ENCODE measurements at places on chromosomes 6 and 20.
A peak's percentile ranks its signal among the peaks of the same experiment; 100 is the strongest.

DNA sequence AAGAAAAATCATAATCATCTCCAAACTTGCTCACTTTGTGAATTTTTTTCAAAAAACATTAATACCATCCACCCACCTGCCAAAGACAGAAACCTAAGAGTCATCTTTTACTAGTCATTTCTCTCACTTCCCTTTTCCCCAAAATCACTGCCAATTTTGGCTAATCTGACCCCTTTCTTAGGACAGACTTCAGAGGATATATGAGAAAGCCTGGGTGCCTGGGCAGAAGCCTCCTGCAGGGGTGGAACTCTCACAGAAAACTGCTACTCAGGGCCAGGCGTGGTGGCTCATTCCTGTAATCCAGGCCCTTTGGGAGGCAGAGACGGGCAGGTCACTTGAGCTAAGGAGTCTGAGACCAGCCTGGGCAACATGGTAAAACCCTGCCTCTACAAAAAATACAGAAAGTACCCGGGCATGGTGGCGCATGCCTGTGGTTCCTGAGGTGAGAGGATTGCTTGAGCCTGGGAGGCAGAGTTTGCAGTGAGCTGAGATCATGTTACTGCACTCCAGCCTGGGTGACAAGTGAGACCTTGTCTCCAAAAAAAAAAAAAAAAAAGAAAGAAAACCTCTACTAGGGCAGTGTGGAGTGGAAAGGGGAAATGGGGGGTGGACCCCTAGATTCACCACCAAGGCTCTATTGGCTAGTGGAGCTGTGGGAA lies 3.8 kb downstream of the DEK start:
- peak; percentile 78 for DNase-seq

GRCh38 chr20:58245181-58245891 lies 16.9 kb upstream of the ANKRD60 start:
- no peak for DNase-seq

- no peak for DNase-seq
These were observed 147.0 kb downstream of the TBC1D32 start for GRCh38 chr6:121187200-121187832.

DNA sequence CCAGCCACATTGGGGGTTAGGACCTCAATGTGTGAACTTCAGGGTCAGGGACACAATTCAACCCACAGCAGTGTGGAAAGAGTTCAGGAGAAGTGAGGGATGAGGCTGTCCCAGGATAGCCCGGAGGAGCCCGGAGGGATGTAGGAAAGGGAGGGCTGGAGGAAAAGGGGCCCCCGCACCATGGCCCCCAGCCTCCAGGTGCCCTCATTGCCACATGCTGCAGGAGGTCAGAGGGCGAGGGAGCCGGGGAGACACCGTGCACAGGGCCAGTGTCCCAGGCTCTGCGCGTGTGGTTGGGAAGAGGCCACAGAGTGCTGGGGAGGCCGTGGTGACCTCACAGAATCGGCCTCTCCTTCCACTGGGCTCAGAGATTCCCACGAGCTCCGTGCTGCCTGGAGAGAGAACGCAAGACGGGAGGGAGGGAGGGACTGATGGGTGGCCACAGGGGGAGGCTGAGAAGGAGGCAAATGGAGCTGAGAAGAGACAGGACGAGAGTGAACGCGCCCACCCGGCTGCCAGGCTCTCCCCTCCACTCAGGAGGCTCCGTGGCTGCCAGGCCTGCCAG lies 215.1 kb downstream of the DLL1 start:
- DNase-seq: no peak

DNA sequence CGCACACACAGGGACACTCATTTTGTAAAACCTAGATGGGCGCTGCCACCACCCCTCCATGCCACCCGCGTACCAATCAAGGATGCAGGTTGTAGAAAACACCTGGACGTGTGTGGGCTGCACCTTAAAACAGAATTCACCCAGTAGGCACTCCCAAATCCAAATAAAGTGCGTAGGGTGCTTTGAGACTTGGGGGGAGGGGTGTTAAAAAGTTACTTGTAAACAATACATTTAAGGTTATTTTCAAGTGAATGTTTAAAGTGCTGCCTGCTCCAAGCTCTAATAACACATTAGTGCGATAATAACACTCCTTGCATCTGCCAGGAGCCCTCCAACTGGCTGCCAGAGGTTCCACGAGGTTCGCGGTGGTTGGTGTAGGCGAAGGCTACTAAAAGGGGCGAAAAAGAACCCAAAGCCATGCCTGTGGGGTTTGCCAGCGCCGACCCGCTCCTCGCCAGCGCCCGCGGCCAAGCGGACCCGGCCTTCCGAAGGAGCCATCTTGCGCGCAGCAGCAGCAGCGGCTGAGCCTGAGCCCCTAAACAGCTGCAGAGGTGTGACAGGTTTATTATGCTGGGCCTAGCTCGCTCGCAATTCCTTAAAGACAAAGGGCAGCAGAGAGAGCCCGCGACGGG lies 11.5 kb downstream of the FOXC1 start:
- no peak for DNase-seq

GRCh38 chr6:158018851-158019361 lies 37.2 kb downstream of the SYNJ2 start:
- DNase-seq: no peak

- DNase-seq: no peak
These were observed 173.9 kb downstream of the LMBRD1 start for GRCh38 chr6:69622924-69623323.

DNA sequence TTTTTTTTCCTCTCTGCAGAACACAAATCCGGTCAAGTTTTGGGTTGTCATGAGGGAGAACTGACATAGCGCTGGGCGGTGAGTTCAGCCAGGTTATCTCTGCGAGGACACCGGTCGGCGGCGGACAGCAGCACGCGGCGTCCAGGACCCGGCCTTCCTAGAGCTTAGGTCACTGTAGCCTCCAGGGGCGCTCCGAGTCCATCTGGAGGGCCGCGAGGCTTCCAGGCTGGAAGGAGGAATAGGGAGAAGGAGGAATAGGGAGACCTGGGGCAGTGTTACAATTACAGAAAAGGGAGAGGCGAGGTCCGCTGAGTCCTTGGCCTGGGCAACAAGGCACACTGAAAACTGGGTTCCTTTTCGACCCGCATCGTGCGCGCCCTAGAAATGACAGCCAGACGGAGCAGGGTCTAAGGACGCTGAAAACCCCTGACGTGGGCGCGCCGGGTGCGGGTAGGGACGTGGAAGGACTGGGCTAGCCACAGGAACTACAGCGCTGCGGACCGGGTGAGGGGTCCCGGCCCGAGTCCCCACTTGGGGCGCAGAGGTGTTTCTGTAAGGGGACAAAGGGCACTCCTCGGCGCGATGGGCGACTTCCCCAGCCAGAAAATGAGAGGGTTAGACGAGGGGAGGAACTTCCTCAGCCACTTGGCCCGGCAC lies 536 bp upstream of the FNDC1 start:
- no peak for DNase-seq

- DNase-seq: peak; percentile 26
These were observed 21.4 kb upstream of the PREP start for GRCh38 chr6:105424175-105424783.

- peak; percentile 45 for DNase-seq
These were observed 89.2 kb downstream of the RPP40 start for GRCh38 chr6:4914420-4915159.

- no peak for DNase-seq
These were observed 5.6 kb upstream of the UQCC2 start for GRCh38 chr6:33716890-33717632.

Measured in T-helper 2 cell (primary cell).